ENCODE measurements at places on chromosomes 6 and 20.

GRCh38 chr6:116779573-116780164, 14.2 kb upstream of the FAM162B start:
- H3K36me3 ChIP-seq = no peaks in the 10 kb centered on the region
- no peaks in the 10 kb centered on the region for H3K4me1 ChIP-seq
- H3K27me3 ChIP-seq = peaks cover 6% of the 10 kb centered on the region
- H3K27ac ChIP-seq = no peak overlapping the region
- H3K4me3 ChIP-seq = no peak overlapping the region
- DNase-seq = no peak

DNA sequence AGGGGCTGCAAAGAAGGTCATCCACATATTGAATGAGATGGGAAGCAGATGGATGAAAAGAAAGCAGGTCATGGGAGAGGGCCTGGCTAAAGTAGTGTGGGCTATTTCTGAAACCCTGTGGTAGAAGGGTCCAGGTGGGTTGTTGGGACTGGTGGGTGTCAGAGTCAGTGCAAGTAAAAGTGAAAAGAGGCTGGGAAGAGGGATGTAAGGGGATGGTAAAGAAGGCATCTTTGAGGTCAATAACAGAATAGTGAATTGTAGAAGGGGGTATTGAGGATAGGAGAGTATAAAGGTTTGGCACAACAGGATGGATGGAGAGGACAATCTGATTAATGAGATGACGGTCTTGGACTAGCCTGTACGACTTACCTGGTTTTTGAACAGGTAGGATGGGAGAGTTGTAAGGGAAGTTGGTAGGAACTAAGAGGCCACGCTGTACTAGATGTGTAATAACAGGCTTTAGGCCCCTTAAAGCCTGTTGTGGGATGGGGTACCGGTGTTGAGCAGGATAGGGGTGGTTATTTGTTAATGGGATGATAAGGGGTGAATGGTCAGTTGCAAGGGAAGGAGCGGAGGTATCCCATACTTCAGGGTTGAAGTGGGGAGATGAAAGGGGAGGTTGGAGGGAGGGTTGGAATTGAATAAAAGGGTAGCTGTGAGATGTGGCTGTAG, 748.9 kb upstream of the ADGRB3 start:
- no peak overlapping the region for H3K4me3 ChIP-seq
- no peak for DNase-seq
- H3K27ac ChIP-seq = no peak overlapping the region
- H3K27me3 ChIP-seq = no peaks in the 10 kb centered on the region

DNA sequence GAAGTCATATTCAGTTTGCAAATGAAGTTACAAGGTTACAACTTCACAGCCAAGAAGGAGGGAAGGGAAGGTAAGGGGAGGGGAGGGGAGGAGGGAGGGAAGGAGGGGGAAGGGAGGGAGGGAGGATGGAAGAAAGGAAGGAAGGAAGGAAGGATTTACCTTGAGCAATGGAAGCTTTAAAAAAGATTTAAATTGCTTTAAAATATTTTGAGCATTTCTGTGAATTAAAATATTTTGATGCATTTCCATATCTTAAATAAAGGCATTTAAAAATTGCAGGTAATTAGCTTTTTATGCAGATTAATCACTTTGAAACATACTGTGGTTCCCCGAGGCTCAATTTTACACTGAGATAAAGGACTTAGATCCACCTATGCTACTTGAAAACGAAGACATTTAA, 618.0 kb downstream of the TFAP2A start:
- no peak for DNase-seq
- H3K4me3 ChIP-seq = no peak overlapping the region
- H3K27me3 ChIP-seq = no peaks in the 10 kb centered on the region
- H3K27ac ChIP-seq = no peak overlapping the region
- H3K4me1 ChIP-seq = no peaks in the 10 kb centered on the region
- no peaks in the 10 kb centered on the region for H3K36me3 ChIP-seq

DNA sequence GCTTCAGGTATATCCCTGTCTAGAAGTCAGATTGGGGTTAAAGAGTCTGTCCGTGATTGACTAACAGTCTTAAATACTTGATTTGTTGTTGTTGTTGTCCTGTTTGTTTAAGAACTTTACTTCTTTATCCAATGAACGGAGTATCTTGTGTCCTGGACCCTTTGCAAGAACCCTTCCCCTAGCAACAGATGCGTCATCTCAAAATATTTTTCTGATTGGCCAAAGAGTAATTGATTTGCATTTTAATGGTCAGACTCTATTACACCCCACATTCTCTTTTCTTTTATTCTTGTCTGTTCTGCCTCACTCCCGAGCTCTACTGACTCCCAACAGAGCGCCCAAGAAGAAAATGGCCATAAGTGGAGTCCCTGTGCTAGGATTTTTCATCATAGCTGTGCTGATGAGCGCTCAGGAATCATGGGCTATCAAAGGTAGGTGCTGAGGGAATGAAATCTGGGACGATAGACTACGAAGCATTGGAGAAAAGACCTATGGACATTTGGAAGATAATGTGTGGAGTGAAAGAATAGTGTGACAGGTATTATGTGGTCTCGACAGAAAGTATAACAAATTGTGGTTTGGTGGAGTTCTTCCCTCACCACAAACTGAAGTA, at the start of gene HLA-DRA:
Gene HLA-DRA, plus strand, starts transcription at position 286 of the 613 bp plus-strand sequence. Its CDS starts 64 bp downstream, at position 350.
- no peaks in the 10 kb centered on the region for H3K27me3 ChIP-seq
- DNase-seq = peak; percentile 14
- peak within 1 kb of the TSS; percentile 49 for H3K4me3 ChIP-seq
- H3K36me3 ChIP-seq = no peaks in the 10 kb centered on the region
- peak within 1 kb of the TSS; percentile 59 for H3K27ac ChIP-seq

DNA sequence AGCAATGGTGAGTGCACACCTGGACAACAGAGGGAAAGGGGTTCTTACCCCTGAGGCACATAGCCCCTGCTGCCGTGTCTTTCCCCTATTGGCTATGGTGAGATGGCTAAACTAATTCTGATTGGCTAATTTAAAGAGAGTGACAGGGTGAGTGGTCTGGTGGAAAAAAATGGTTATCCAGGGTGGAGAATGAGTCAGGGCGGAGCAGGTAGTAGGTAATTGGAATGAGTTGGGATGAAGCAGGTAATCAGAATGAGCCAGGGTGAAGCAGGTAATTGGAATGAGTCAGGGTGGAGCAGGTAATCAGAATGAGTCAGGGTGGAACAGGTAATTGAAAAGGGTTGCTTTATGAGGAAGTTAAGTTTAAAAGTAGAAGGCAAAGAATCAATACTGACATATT, 200.3 kb downstream of the EYA4 start:
- H3K4me1 ChIP-seq = no peaks in the 10 kb centered on the region
- no peak overlapping the region for H3K4me3 ChIP-seq
- no peaks in the 10 kb centered on the region for H3K27me3 ChIP-seq
- no peak for DNase-seq
- H3K27ac ChIP-seq = no peak overlapping the region

DNA sequence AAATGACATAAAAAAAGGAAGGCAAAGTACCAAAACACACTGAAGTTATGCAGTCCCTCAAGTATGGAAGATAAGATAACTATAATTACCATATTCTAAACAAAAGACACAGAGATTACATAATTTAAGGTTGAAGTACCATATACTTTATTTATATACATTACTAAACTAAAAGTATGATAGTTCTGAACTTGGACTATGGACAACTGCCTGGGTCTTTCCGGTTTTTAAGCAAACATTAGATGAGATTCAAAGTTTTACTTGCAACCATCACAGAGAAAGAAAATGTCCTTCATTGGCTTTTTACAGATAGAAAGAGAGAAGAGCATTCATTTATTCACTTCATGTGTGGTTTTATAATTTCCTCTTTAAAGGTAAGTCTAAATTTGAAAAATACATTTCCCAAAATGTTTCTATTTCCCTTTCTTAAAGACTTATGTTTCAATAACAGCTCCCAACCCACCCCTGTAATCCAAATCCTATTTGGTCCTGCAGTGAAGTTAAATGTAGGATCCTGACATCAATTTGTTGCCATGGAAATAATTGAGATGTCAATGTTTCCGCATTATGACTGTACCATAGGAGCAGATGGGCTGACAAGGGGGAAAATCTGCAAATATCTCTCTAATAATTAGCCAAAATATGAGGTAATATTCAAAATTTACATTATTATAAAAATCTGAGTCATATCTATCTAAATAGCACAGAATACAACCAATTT, 63.7 kb downstream of the PTPRK start:
- H3K27me3 ChIP-seq = no peaks in the 10 kb centered on the region
- no peak for DNase-seq
- no peaks in the 10 kb centered on the region for H3K4me1 ChIP-seq
- no peaks in the 10 kb centered on the region for H3K36me3 ChIP-seq
- H3K27ac ChIP-seq = no peak overlapping the region
- no peak overlapping the region for H3K4me3 ChIP-seq

- H3K36me3 ChIP-seq = no peaks in the 10 kb centered on the region
- DNase-seq = no peak
- H3K4me1 ChIP-seq = no peaks in the 10 kb centered on the region
- no peak overlapping the region for H3K27ac ChIP-seq
These were observed 68.3 kb upstream of the TMEM244 start for GRCh38 chr6:129929433-129929832.

GRCh38 chr6:46867411-46867810, 54.3 kb downstream of the ADGRF5 start:
- H3K27me3 ChIP-seq = no peaks in the 10 kb centered on the region
- no peaks in the 10 kb centered on the region for H3K4me1 ChIP-seq
- no peak overlapping the region for H3K27ac ChIP-seq
- H3K36me3 ChIP-seq = no peaks in the 10 kb centered on the region

DNA sequence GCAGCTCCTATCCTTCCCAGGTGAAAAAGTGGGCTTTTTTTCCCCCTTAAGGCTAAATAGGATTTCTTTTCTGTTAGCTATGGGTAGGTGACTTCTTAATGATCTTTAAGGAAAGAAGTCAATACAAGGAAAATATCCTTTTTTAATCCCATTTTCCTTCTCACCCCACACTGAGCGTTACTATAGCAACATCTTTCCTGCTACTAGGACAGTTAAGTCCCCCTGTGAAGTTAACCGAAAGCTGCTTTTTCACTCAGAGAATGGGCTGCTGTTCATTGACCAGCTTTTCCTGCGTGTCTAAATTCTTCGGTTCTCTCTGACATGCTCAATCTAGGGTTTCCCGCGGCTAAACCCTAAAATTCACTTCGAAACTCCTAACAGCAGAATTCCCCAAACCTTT, 173.1 kb upstream of the AGPAT4 start:
- H3K4me1 ChIP-seq = no peaks in the 10 kb centered on the region
- DNase-seq = no peak
- H3K27ac ChIP-seq = no peak overlapping the region

DNA sequence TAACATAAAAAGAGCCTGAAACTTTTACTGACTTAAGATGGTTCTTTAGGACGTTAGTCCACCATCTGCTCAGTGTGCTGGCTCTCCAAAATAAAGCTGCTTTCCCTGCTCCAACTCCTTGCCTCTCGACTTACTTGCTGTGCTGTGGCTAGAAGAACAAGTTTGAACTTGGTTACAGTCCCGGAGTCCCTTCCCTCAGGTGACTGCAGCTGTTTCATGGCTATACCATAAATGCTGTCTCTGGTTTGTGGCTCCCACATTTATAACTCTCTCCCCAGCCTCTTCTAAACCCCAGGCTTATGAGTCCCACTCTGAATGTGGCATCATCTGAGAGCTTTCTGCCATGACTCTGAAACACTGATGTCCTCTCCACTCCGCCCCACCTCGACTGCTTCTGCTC, 306.4 kb upstream of the PRND start:
- no peaks in the 10 kb centered on the region for H3K4me1 ChIP-seq
- DNase-seq = no peak
- peaks cover 2% of the 10 kb centered on the region for H3K27me3 ChIP-seq

DNA sequence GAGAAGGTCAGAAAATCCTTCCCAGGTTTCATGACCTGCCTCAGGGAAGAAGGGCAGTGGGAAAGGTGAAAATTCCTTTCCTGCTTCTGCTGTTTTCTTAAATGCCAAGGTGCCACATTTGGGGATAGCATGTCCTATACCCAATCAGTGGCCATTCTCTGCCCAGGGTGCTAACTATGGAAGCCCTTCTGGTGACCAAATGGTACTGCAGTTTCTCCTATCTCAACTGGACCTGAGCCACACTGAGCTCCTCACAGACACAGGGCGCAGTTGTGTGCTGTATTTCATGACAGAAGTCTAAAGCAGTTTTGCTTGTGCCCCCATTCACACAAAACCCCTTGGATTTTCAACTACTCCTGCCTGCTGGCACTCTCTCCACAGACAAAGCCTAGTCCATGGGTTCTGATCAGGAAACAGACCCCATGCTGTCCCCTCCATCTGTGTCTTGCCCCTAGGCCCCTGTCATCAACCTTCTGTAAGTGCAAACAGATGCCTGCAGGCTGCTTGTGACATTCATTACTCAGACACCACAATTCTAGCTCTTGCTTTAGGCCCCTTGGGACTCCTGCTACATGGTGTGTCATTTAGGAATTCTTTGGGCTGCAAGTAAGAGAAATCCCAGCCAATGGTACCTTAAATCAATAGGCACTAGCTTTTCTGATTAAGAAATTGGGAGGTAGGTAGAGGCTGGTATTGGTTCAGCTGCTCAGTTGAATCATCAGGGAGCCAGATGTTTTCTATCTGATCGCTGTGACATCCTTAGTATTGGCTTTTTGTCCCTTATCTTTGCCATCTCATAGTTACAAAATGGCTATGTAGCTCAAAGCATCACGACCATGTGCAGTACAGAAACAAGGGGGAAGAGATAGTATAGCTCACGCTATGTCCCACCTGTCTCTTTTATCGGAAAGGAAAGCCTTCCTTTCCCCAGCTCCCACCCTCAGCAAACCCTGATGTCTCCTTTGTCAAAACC, 147.8 kb downstream of the CD83 start:
- no peak overlapping the region for H3K4me3 ChIP-seq
- peaks cover 11% of the 10 kb centered on the region for H3K4me1 ChIP-seq
- H3K27me3 ChIP-seq = no peaks in the 10 kb centered on the region
- H3K27ac ChIP-seq = no peak overlapping the region

DNA sequence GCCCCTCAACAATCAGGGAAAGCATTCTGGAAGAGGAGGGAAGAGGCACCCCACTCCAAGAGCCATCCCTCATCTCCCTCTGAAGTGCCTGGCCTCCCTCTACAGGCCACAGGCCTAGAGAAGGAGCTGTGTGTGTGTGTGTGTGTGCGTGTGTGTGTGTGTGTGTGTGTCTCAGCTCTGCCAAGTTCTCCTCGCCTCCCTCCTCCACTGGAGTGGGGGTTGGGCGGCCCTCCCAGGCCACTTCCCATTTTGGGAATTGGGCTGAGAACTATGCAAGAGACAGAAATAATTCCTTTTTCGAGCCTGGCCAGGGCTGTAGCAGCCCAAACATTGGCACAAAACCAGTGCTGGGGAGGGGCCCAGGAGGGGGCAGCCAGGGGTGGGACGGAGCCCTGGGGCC, 35.7 kb downstream of the KCNB1 start:
- no peak overlapping the region for H3K27ac ChIP-seq
- no peaks in the 10 kb centered on the region for H3K36me3 ChIP-seq
- no peaks in the 10 kb centered on the region for H3K4me1 ChIP-seq
- H3K4me3 ChIP-seq = no peak overlapping the region
- no peak for DNase-seq
